ENCODE measurements at places on chromosomes 11 and 22.

DNA sequence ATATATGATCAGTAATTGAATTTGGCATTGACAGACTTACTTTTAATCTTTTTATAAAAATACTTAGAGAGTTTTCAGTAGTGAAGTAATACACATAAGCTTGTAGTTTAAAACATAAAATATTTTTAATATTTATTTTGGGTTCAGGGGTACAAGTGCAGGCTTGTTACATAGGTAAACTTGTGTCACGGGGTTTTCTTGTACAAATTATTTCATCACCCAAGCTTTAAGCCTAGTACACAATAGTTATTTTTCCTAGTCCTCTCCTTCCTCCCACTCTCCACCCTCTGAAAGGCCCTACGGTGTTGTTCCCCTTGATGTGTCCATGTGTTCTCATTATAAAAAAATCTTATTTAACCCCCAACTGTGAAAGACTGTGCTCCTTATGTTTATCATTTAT is 1397.8 kb upstream of the RAG2 start:
- DNase-seq = no peak

GRCh38 chr11:103947546-103947919 is 88.9 kb upstream of the DDI1 start:
- DNase-seq = peak; percentile 63

- DNase-seq = no peak
Measured at GRCh38 chr22:38694049-38694448, 6.7 kb downstream of the JOSD1 start.

DNA sequence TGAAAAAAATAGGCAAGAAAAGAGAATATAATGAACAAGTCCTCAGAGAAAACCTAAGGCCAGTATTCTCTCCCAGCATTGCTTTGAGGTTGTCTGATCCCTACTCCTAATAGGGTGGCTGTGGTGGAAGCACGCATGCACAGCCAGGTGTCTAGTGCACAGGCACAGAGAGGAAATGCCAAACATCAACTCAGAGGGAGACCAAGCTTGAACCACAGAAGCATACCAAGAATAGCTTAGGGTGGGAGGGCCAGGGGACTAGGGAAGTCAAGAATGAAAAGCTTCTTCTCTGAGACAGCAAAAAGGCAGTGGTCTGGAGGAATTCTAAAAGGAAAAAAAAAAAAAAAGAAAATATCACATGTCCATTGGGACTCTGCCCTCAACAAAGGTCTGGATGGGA is 244.1 kb upstream of the API5 start:
- DNase-seq = no peak

- DNase-seq = peak; percentile 48
Measured at GRCh38 chr11:102451681-102452460, 694 bp downstream of the TMEM123 start.

- DNase-seq = peak; percentile 97
Measured at GRCh38 chr11:47407746-47408590, at the start of gene SLC39A13. TSS of gene SLC39A13 (plus strand) at chr11:47408590. CDS start at chr11:47410095, 1,505 bp downstream.

- no peak for DNase-seq
Measured at GRCh38 chr11:86056351-86056854, 12.5 kb downstream of the PICALM start.

GRCh38 chr11:123181767-123182500 is 13.1 kb downstream of the CLMP start:
- DNase-seq = no peak

DNA sequence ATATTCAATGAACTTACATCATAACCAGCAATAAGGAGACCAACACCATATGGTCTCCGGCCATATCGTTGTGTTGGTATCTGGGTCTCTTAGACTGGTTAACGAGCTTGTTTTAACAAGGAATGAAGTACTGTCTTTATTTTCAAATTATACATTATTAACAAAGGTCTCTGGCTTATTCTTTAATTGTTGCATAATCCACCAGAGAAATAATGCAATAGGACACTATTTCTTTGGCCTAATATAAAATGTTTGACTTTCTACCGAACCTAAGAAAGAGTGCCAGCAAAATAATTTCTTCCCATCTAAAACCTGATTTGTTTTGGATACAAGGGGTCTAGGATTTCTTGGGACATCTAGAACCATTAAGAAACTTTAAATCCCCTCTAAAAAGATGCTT is 6.4 kb downstream of the PSMA1 start:
- no peak for DNase-seq

DNA sequence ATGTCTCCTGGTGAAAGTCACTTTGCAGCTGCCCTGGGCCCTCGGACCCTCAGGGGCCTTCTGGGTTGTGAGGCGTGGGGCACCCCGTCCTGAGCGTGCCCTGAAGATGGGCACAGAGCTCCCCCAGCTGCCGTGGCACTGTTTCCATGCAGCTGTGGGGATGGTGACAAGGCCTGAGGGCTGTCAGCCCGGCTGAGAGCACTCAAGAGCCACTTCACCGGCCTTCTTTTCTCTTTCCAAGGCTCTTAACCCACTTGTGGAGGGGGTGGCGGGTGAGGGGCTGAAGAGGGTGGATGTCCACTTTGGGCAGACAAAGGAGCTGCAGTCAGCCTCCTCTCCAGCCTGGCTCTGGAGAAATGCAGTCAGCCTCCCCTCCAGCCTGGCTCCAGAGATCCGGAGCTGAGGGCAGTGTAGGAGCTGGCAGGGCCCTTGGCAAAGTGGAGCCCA is 239.5 kb downstream of the ST3GAL4 start:
- no peak for DNase-seq

DNA sequence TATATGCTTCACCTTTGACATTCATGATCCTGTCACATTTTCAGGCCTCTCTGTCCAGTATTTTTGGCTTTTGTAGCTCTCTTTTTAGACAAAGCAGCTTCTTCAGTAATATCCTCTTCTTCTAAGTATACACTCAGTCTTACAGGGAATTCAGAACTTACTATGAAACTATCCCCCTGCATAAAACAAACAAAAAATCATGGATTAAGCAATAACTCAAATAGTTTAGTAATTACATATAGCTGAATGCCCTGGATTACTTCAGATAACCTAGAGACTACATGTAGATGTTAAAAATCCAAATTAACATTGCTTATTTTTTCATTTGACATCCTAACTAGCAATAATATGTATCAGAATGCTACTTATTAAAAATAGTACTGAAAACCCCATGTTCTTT is 5.2 kb downstream of the TAF1D start:
- DNase-seq = peak; percentile 62

DNA sequence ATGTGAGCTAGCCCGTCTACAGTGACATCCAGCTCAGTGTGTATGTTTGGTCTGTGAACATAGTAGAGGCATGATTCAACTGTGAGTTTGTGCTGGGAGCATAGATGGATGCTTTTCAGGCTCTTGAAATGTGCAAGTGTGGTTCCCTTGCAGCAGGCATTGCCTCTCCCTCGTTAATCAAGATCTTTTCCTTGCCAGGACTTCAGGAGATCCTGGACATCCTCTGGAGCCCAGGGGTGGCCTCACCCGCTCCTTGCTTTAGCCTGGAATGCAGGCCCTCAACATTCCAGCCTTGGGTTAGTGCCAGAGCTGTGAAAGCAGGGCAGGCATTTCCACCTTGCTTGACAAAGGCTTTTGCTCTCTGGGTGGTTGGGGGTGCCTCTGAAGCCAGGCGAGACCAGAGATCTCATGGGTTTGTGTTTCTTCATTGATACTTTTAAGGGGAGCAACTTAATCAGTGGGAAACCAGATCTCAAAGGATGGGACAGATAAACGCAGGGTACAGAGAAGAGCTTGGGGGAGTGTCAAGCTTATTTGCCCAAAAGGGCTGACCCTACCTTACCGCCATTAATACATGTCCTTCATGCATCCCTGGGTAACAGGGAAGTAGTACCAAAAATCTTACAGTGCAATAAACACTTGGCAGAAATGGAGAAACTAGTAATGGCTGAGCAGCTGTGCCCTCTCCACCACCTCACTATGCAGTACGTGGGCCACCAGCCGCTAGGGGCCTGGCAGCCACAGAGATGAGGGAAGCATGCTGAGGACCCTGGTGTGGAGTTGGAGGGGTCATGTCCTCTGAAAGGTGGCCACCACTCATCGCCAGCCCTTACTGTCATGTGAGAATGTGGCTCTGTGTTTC is 72.1 kb downstream of the PTPRJ start:
- peak; percentile 36 for DNase-seq

- DNase-seq = peak; percentile 63
Measured at GRCh38 chr11:74025467-74026166, 16.7 kb upstream of the UCP3 start.

- peak; percentile 6 for DNase-seq
Measured at GRCh38 chr11:14673824-14674405, 30.3 kb downstream of the PDE3B start.

- DNase-seq = no peak
Measured at GRCh38 chr11:121241343-121242211, 51.0 kb upstream of the SC5D start.

GRCh38 chr11:76218449-76219178 is 12.3 kb upstream of the WNT11 start:
- DNase-seq = no peak

DNA sequence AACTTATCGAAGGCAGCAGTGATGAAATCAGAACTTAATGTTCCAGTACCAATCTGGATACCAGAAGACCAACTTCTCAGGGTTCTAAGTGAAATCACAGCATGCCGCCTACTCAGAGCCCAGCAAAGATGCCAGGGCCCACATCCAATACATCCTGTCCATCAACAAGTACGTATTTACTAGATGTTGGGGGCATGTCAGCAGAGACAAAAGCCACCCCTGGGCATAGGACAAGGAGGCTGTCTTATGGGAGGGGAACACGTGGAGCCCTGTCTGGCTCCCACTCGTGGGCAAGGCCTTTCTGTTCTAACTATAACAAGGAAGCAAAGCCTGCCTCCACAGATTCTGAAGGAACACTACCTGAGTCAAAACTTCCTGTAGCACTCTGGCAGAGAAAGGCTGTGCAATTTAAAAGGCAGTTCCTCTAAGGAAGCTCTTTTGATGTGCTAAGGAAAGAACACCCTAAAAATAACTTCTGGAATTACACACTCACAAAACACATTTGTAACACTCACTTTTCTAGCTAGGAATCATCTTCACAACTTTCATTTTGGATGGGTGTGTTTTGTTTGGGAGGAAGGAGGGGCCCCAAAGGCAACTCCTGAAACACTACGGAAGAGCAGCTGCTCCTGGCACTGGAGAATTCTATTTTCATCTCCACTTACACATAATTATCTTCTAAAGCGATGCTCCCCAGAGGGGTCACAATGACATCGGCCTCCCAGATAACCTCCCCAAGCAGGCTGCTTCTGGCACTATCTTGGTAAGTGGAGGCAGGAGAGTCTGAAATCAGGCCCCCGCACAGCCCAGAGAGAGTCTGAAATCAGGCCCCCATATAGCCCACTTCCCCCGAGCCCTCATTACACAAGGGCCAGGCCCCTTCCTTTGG is 14.2 kb downstream of the SMCO4 start:
- DNase-seq = peak; percentile 28

GRCh38 chr11:61092280-61092766 is 10.0 kb upstream of the CD5 start:
- DNase-seq = no peak

- peak; percentile 55 for DNase-seq
Measured at GRCh38 chr11:111555255-111555654, 14.7 kb downstream of the LAYN start.

GRCh38 chr11:116035977-116036376 is 531.8 kb upstream of the CADM1 start:
- no peak for DNase-seq

DNA sequence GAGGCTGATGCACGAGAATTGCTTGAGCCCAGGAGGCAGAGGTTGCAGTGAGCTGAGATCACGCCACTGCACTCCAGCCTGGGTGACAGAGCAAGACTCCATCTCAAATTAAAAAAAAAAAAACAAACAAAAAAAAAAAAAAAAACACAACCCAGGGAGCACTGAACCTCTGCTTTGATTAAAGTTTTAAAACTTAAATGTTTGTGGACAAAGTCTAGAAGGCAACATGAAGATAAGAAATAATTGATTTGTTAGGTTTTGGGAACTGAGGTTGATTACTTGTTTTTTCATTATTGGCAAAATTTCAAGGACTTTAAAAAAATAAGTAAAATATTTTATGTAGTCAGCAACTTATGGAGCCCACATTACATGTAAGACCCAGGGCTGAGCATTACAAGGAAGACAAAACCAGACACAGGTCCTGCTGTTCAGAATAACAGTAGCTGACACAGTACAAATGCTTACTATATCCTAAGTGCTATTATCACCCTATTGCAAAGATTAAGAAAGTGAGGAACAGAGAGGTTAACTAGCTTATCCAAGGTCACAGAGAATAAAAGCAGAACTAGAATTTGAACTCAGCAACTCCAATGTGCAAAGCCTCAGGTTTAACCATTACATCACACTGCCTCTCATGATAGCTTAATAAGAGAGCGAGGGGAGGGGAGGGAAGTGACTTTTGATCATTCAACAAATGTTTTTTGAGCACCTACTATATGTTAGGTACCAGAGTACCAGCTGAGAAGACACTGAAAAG is 2.3 kb upstream of the CRY2 start:
- no peak for DNase-seq

GRCh38 chr11:43694477-43694876 is 13.9 kb downstream of the HSD17B12 start:
- no peak for DNase-seq

GRCh38 chr11:85784480-85785265 is 26.3 kb downstream of the SYTL2 start:
- no peak for DNase-seq

DNA sequence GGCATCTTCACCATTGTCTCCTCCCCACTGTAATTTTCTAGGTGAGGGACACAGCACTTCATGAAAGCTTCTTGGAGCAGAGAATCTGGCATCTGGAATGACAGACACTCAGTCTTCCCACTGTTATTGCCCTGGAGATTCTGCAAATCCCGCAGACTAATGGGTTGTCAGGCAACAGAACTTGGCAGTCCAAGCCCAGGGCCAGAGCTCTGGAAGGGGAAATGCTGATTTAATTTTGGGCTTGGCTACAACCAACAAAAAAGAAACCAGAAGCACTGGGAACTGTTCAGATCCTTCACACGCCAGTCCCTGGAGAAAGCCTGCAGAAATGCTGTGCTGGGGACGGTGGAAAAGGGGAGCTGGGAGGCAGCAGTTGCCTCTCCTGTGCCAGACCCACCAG is 71.5 kb upstream of the BID start:
- DNase-seq = no peak

DNA sequence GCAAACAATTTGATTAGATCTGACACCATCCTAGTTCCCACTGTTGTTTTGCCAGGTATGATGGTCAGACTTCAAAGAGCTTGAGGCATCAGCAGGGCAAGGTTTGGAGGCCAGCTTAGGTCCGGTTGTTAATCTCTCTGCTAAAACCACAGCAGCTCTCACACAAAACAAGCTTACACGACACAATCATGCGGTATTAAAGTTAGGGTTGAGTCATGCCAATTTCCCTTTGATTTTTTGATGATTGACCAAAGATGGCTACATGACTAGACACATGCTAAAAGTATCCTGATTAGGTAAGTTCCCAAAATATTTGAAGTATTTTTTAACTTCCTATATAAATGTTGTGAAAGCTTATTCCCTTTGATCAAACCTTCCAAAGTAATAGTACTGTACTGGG is 145.9 kb downstream of the ELP4 start:
- peak; percentile 83 for DNase-seq

Measured in choroid plexus epithelial cell (primary cell).